ENCODE measurements at places on chromosomes 2 and 18. TPM values are rescaled to one million over a fixed set of nuclear protein-coding genes. Genes with fewer than 3 reads are reported as not detected.

GRCh38 chr2:137705296-137705695, 259.0 kb upstream of the HNMT start:
- no peak for DNase-seq
- no peaks in the 10 kb centered on the region for H3K27me3 ChIP-seq
- H3K36me3 ChIP-seq = no peaks in the 10 kb centered on the region
- no peaks in the 10 kb centered on the region for H3K4me1 ChIP-seq
- no peak overlapping the region for H3K4me3 ChIP-seq

The SCN7A gene
- 0.90 TPM for total RNA-seq

- no peak overlapping the region for H3K27ac ChIP-seq
- no peak overlapping the region for H3K4me3 ChIP-seq
- peaks cover 24% of the 10 kb centered on the region for H3K4me1 ChIP-seq
- no peaks in the 10 kb centered on the region for H3K27me3 ChIP-seq
These were observed 1235.3 kb upstream of the ZEB2 start for GRCh38 chr2:145755019-145755837.

GRCh38 chr2:23149777-23150176, 235.2 kb upstream of the KLHL29 start:
- no peaks in the 10 kb centered on the region for H3K4me1 ChIP-seq
- DNase-seq = no peak
- no peak overlapping the region for H3K4me3 ChIP-seq
- H3K36me3 ChIP-seq = no peaks in the 10 kb centered on the region
- H3K27ac ChIP-seq = no peak overlapping the region

DNA sequence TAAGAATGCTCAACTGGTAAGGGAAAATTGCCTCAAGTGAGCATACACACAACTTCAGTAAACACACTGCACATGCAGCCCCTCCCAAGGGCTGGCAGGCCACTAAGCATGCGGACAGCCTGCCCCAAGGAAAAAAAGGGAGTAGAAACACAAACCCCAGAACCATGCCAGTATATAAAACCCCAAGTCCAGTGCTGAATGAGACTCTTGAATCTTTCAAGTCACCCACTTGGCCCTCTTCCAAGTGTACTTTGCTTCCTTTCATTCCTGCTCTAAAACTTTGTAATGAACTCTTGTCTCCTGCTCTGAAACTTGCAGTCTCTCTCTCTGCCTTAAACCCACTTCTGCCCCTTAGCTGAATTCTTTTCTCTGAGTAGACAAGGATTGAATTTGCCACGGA, 736.4 kb downstream of the RNF144A start:
- DNase-seq = no peak
- no peaks in the 10 kb centered on the region for H3K36me3 ChIP-seq
- no peak overlapping the region for H3K27ac ChIP-seq
- H3K27me3 ChIP-seq = no peaks in the 10 kb centered on the region
- no peaks in the 10 kb centered on the region for H3K4me1 ChIP-seq
- no peak overlapping the region for H3K4me3 ChIP-seq

GRCh38 chr2:9156483-9156882, 50.1 kb upstream of the ASAP2 start:
- no peaks in the 10 kb centered on the region for H3K27me3 ChIP-seq
- no peaks in the 10 kb centered on the region for H3K36me3 ChIP-seq
- DNase-seq = no peak
- no peak overlapping the region for H3K27ac ChIP-seq

DNA sequence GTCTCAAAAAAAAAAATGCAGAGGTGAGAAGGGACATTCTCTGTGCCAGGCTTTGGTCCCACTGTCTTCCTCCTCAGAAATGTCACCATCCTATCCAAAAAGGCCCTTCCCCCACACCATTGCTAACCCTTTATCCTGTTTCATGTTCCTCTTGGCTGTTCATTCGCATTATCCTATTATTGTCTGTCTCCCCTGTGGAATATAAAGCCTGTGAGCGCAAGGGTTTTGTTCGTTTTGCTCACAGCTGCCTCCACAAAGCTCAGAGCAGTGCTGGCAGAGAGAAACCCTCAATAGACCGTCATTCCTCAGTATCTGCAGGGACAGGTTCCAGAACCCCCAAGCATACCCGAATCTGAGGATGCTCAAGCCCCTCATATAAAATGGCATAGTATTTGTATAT, 91.8 kb downstream of the LOXHD1 start:
- no peak for DNase-seq
- no peaks in the 10 kb centered on the region for H3K27me3 ChIP-seq
- no peak overlapping the region for H3K4me3 ChIP-seq
- no peak overlapping the region for H3K27ac ChIP-seq

DNA sequence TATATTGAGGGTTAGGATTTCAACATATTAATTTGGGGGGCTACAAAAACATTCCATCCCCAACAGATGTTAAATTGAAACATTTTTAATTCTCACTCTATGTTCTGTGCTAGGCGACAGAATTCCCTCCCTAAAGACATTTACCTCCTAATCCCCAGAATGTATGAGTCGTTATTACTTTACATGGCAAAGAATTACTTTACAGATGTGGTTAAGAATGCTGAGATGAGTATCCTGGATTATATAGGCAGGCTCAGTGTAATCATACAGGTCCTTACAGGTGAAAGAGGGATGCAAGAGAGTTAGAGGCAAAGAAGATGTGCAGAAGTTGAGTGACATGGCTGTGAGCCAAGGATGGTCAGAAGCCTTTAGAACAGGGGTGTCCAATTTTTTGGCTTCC, 974.1 kb upstream of the ACVR2A start:
- H3K4me1 ChIP-seq = no peaks in the 10 kb centered on the region
- no peaks in the 10 kb centered on the region for H3K27me3 ChIP-seq
- no peaks in the 10 kb centered on the region for H3K36me3 ChIP-seq
- no peak for DNase-seq
- no peak overlapping the region for H3K4me3 ChIP-seq

- H3K4me1 ChIP-seq = peaks cover 1% of the 10 kb centered on the region
- H3K36me3 ChIP-seq = no peaks in the 10 kb centered on the region
- no peak overlapping the region for H3K4me3 ChIP-seq
- no peaks in the 10 kb centered on the region for H3K27me3 ChIP-seq
These were observed 87.2 kb upstream of the ALPP start for GRCh38 chr2:232291343-232291742.

GRCh38 chr2:170162271-170162632, 15.7 kb upstream of the MYO3B start:
- H3K36me3 ChIP-seq = no peaks in the 10 kb centered on the region
- peaks cover 4% of the 10 kb centered on the region for H3K4me1 ChIP-seq
- DNase-seq = peak; percentile 35
- H3K27me3 ChIP-seq = no peaks in the 10 kb centered on the region
- H3K4me3 ChIP-seq = no peak overlapping the region

- H3K27me3 ChIP-seq = peaks cover 92% of the 10 kb centered on the region
- H3K4me1 ChIP-seq = peaks cover 3% of the 10 kb centered on the region
These were observed 4.9 kb upstream of the SIX2 start for GRCh38 chr2:45014016-45014702.

DNA sequence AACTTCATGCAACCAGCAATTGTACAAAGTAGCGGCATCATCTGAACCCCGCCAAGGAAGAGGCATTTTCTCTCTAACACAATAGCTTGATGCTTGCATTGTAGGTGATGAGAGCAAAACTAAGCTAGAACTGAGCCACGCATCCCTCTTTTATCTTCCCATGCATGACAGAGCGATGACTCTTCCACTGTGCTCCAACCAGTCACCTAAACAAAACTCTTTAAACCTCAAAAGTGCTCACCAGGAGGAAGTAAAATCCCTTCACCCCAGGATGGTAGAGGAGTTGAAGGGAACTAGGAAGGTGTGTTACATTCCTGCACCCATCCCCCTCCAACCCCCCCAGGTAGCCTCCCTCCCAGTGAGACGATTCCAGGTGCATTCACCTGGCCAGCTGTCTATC, 59.7 kb upstream of the SALL3 start:
- no peaks in the 10 kb centered on the region for H3K4me1 ChIP-seq
- DNase-seq = no peak
- no peaks in the 10 kb centered on the region for H3K36me3 ChIP-seq
- H3K27ac ChIP-seq = no peak overlapping the region
- no peak overlapping the region for H3K4me3 ChIP-seq
- no peaks in the 10 kb centered on the region for H3K27me3 ChIP-seq

DNA sequence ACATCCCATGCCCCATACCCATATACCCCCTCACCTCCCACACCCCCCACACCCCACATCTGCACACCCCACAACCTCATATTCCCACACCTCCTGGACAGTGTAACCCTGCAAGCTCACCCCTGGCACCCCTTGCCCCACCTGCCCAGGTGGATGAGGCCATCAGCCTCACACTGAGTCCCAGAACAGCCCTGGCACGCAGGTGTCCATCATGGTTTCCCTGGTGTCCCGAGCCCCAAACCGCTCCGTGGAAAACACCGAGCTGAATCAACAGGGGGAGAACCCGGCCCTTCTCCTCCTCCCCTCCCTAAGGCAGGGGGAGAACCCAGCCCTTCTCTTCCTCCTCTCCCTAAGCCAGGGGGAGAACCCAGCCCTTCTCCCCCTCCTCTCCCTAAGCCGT, 415.6 kb upstream of the SALL3 start:
- no peaks in the 10 kb centered on the region for H3K27me3 ChIP-seq
- H3K4me1 ChIP-seq = no peaks in the 10 kb centered on the region
- no peaks in the 10 kb centered on the region for H3K36me3 ChIP-seq

GRCh38 chr2:228522276-228522675, 340.8 kb upstream of the SPHKAP start:
- H3K27me3 ChIP-seq = no peaks in the 10 kb centered on the region
- no peak overlapping the region for H3K4me3 ChIP-seq
- peak; percentile 1 for DNase-seq
- no peaks in the 10 kb centered on the region for H3K36me3 ChIP-seq
- H3K27ac ChIP-seq = no peak overlapping the region

- H3K4me1 ChIP-seq = peaks cover 2% of the 10 kb centered on the region
- H3K36me3 ChIP-seq = peaks cover 7% of the 10 kb centered on the region
- H3K27ac ChIP-seq = no peak overlapping the region
- DNase-seq = no peak
These were observed 290.6 kb downstream of the ZNF521 start for GRCh38 chr18:25061395-25061794.

- peak; percentile 50 for DNase-seq
- H3K27ac ChIP-seq = no peak overlapping the region
- H3K4me3 ChIP-seq = no peak overlapping the region
- H3K27me3 ChIP-seq = no peaks in the 10 kb centered on the region
- H3K36me3 ChIP-seq = no peaks in the 10 kb centered on the region
- no peaks in the 10 kb centered on the region for H3K4me1 ChIP-seq
These were observed 108.7 kb downstream of the DPP10 start for GRCh38 chr2:114550895-114551793.

GRCh38 chr2:17163638-17164037, 354.6 kb downstream of the RAD51AP2 start:
- no peak for DNase-seq
- no peak overlapping the region for H3K4me3 ChIP-seq

GRCh38 chr2:19815746-19816145, 86.0 kb downstream of the TTC32 start:
- peak; percentile 63 for DNase-seq
- no peak overlapping the region for H3K27ac ChIP-seq
- H3K4me1 ChIP-seq = peaks cover 19% of the 10 kb centered on the region
- H3K36me3 ChIP-seq = no peaks in the 10 kb centered on the region
- H3K27me3 ChIP-seq = no peaks in the 10 kb centered on the region

- H3K27me3 ChIP-seq = no peaks in the 10 kb centered on the region
- H3K36me3 ChIP-seq = peaks cover 60% of the 10 kb centered on the region
- peak; percentile 78 for DNase-seq
- peaks cover 12% of the 10 kb centered on the region for H3K4me1 ChIP-seq
- peak overlapping the region; percentile 12 for H3K27ac ChIP-seq
- H3K4me3 ChIP-seq = no peak overlapping the region
These were observed 149.7 kb downstream of the SMAD7 start for GRCh38 chr18:48800876-48801727.

GRCh38 chr2:134201533-134201932, 52.3 kb upstream of the MGAT5 start:
- DNase-seq = no peak
- no peaks in the 10 kb centered on the region for H3K36me3 ChIP-seq
- no peak overlapping the region for H3K4me3 ChIP-seq
- H3K27me3 ChIP-seq = no peaks in the 10 kb centered on the region

The CFC1 gene
- not detected for total RNA-seq

DNA sequence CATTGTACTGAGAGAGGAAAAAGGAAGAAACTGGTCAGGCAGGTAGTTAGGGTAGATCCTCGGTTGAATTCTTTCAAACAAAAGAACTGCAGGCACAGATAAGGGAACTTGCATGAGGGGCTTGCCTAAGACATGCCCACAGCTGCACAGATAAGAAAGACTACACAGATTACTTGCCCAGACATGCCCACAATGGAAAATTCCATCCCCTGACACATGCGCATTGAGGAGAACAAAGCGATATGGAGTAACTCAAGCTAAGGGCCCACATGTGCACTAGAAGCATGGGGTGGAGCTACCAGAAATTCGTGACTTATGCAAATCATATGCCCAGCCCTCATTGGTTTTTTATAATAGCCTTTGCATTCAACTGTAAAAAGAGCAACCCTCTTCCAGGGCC, 181.3 kb upstream of the ZNF521 start:
- H3K27ac ChIP-seq = peak overlapping the region; percentile 30
- no peaks in the 10 kb centered on the region for H3K27me3 ChIP-seq
- no peaks in the 10 kb centered on the region for H3K4me1 ChIP-seq
- H3K4me3 ChIP-seq = no peak overlapping the region
- no peaks in the 10 kb centered on the region for H3K36me3 ChIP-seq
- no peak for DNase-seq

The MAP3K19 gene
- not detected for total RNA-seq

DNA sequence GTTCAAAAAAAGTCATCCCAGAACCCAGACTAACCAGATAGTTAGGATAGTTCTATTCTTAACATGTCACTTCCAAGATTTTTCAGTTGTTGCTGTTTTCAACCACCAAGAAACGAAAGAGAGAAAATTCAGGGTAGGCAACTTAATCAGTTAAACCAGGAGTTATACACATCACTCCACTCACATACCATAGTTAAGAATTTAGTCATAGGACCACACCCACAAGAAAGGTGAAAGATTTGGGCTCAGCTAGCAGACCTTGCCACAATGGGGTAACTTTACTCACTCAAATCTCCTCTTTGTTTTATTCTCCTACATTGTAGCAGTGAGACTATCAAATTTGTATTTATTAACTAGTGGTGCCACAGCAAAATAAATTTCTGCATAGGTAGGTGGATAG, 473.6 kb downstream of the NUP35 start:
- no peaks in the 10 kb centered on the region for H3K36me3 ChIP-seq
- H3K27me3 ChIP-seq = no peaks in the 10 kb centered on the region
- H3K4me1 ChIP-seq = no peaks in the 10 kb centered on the region
- DNase-seq = no peak
- no peak overlapping the region for H3K4me3 ChIP-seq

GRCh38 chr2:165016772-165017411, 61.6 kb upstream of the SLC38A11 start:
- no peak overlapping the region for H3K27ac ChIP-seq
- H3K27me3 ChIP-seq = peaks cover 3% of the 10 kb centered on the region
- H3K4me1 ChIP-seq = no peaks in the 10 kb centered on the region
- peak; percentile 65 for DNase-seq
